ENCODE measurements at places on chromosomes 5 and 9. TPM values are rescaled to one million over a fixed set of nuclear protein-coding genes. Genes with fewer than 3 reads are reported as not detected.

- no peak for DNase-seq
Measured at GRCh38 chr5:33275921-33276627, 164.7 kb upstream of the TARS1 start.

DNA sequence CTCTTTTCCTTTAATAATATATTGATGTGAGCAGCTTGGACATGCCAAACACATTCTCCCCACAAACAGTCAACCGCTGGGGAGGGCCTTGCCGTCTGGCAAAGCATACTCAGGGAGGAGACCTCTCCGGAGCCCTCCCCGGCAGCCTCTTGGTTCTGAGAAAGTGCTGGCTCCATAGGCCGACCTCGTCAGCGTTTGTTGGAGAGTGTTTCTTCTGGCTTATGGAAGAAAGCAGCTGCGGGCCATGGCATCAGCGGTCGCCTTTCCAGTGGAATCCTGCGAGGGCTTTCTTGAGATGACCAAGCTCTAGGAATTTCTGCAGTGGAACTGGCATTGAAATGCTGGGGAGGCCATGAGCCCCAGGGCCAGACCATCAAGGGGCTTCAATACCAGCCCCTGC is 405.7 kb upstream of the IRX4 start:
- no peak for DNase-seq

DNA sequence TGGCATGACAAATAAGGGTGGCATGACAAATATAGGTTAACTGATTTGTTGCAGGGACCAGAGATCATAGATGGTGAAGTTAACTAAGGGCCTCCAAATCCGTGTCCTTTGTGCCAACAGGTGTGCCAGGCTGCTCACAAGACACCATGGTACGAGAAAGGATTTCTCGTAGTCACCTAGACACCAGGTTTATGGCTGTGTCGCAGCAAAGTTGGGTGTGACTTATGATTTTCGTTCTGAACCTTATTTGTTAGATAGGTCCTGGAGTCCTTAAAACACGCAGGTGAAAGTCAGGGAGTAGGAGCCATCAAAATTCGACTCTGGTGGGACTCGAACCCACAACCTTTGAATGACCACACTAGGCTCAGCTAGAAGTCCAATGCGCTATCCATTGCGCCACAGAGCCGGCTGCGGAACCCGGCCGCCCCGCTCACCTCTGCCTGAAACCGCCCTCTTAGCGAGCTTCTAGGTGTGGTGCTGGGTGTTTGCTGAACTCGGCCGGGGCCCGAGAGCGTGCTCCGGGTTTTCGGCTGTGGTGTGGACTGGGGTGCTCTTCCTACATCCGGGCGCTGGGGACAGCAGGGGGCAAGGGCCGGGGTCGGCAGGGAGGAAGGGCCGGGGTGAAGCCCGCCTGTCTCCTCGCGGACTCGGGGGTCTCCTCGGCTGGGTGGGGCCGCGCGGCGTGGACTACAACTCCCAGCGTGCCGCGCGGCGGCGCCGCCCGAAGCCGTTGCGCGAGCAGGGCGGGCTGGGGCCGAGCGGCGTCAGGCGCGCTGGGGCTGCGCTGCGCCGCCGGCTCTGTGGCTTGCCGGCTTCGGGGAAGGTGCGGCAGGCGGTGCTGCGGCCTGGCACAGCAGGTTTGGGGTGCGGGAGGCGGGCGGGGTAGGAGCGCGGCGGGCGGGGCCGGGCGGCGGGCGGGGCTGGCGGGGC is at the start of gene SLC27A4:
TSS of gene SLC27A4 (plus strand) at position 767 of the 930 bp plus-strand sequence. CDS start 2,606 bp downstream, outside the sequence.
- peak; percentile 78 for DNase-seq

DNA sequence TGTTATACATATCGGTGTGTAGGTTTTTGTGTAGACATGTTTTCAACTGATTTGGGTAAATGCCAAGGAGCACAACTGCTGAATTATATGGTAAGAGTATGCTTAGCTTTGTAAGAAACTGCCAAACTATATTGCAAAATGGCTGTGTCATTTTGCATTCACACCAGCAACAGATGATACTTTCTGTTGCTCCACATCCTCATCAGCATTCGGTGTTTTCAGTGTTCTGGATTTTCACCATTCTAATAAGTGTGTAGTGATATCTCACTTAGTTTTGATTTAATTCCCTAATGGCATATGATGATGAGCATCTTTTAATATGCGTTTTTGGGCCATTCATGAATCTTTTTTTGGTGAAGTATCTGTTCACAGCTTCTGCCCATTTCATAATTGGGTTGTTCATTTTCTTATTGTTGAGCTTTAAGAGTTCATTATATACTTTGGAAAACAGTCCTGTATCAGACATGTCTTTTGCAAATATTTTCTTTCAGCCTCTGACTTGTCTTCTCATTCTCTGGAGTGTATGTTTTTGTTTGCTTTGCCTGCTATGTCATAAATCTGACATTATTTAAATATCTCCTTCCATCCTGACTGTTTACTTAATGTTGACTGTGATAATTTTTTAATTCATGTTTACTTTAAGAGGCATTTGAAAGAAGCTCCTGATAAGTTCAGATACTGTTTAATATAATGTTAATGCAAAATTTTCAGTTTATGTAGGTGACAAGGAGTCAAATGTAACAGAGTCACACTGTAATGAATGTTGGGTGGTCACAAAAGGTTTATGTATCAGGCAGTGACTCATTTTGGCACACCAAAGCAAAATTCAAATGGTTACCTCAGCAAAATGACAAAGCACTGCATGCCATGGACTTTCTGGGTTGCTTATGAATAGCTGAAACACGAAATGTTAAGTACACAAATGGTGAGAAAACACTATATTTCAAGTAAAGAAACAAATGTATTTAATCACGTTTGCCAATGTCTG is 181.1 kb upstream of the DAB2 start:
- DNase-seq, result no peak

GRCh38 chr5:123997462-123998215 is 485.7 kb downstream of the CSNK1G3 start:
- no peak for DNase-seq

DNA sequence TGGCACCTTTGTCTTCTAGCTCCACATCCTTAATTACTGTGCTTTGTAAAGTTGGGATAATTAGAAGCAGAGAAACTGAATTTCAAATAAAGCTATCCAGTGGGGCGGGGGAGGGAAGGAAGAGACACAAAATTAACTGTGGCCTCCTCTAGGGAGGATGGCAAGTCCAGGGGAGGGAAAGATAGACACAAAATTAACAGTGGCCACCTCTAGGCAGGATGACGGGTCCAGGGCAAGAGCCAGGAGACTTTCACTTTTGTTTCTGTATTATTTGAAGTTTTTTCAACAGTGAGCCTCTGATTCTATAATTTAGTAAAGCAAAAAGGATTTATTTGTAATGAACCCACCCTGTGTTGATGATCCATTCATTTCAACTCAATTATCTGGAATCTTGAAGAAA is 335.9 kb downstream of the MSX2 start:
- no peak for DNase-seq

GRCh38 chr9:132769906-132770769 is 99.9 kb downstream of the GTF3C4 start:
- peak; percentile 85 for DNase-seq

- no peak for DNase-seq
Measured at GRCh38 chr9:8706531-8706930, 907.0 kb upstream of the DMAC1 start.

- peak; percentile 76 for DNase-seq
Measured at GRCh38 chr9:121684381-121685145, 33.1 kb downstream of the DAB2IP start.

The NKD2 gene
- total RNA-seq, result 0.89 TPM

The VCAN gene
- total RNA-seq, result 98.0 TPM

The IFNK gene
- total RNA-seq, result not detected

The SPATA24 gene
- 4.0 TPM for total RNA-seq

The SPINK4 gene
- not detected for total RNA-seq

The ERP44 gene
- 15.9 TPM for total RNA-seq
